ENCODE measurements at places on chromosomes 4 and X. TPM values are rescaled to one million over a fixed set of nuclear protein-coding genes. Genes with fewer than 3 reads are reported as not detected.

GRCh38 chrX:24928114-24928513, 87.7 kb downstream of the ARX start:
- no peak for DNase-seq
- H3K4me3 ChIP-seq: no peak overlapping the region
- H3K4me1 ChIP-seq: peaks cover 3% of the 10 kb centered on the region
- no peak overlapping the region for H3K27ac ChIP-seq
- no peaks in the 10 kb centered on the region for H3K27me3 ChIP-seq

GRCh38 chr4:145938618-145939440, at the start of gene ZNF827:
TSS of gene ZNF827 (minus strand) at chr4:145938823. CDS start at chr4:145938407, 416 bp downstream.
- peak; percentile 78 for DNase-seq
- peak within 1 kb of the TSS; percentile 99 for H3K4me3 ChIP-seq
- peaks cover 6% of the 10 kb centered on the region for H3K27me3 ChIP-seq
- H3K27ac ChIP-seq: peak within 1 kb of the TSS; percentile 93

GRCh38 chr4:149791851-149792250, 23.8 kb downstream of the IQCM start:
- no peak overlapping the region for H3K4me3 ChIP-seq
- no peak for DNase-seq
- H3K27me3 ChIP-seq: no peaks in the 10 kb centered on the region
- H3K36me3 ChIP-seq: no peaks in the 10 kb centered on the region

DNA sequence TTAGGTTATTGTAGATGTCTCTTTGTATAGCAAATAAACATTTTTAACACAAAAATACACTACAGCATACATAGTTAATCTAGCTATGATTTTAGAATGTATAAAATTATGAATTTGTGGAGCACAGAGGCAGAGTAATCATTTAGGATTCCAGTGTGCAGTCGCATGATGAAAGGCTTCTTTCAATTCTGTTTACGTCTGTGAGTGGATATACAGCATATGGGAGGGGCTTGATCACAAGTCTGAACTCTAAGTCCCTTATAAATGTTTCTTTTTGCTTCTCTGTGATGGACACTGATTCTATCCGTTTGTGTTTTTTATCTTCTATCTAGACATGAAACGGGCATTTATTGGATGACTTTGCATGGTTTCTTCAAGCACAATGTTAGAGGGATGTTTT, 1239.6 kb upstream of the AGA start:
- no peak overlapping the region for H3K4me3 ChIP-seq
- H3K4me1 ChIP-seq: no peaks in the 10 kb centered on the region
- no peak overlapping the region for H3K27ac ChIP-seq
- DNase-seq: no peak
- H3K27me3 ChIP-seq: no peaks in the 10 kb centered on the region

DNA sequence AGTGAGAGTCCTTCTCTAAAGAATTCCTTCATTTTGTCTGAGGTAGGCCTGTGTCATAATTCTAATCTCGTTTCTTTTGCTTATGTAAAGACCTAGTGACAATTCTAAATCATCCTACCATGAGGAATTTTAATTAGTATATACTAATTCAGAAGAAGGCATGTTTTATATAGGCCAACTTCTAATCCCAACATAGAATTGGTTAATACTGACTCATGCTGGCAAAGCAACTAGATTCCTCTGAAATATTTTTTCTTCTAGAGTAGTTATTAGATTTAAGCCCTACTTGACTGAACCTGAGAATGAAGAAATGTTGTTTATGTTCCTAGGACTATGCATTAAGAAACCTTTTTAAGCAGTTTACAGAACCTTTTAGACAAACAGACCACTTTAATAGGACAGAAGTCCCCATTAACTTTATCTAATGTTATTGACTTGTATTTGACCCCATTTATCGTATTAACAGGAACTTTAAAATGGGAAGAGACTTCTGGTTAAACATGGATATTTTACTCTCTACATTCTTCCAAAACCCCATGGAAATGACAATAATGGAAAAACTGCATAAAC, 56.1 kb upstream of the EIF1AX start:
- peaks cover 43% of the 10 kb centered on the region for H3K36me3 ChIP-seq
- no peak for DNase-seq
- H3K4me1 ChIP-seq: peaks cover 1% of the 10 kb centered on the region
- H3K27ac ChIP-seq: no peak overlapping the region
- no peak overlapping the region for H3K4me3 ChIP-seq

GRCh38 chrX:53479301-53479700, 45.1 kb upstream of the HSD17B10 start:
- DNase-seq: no peak
- H3K4me3 ChIP-seq: no peak overlapping the region

DNA sequence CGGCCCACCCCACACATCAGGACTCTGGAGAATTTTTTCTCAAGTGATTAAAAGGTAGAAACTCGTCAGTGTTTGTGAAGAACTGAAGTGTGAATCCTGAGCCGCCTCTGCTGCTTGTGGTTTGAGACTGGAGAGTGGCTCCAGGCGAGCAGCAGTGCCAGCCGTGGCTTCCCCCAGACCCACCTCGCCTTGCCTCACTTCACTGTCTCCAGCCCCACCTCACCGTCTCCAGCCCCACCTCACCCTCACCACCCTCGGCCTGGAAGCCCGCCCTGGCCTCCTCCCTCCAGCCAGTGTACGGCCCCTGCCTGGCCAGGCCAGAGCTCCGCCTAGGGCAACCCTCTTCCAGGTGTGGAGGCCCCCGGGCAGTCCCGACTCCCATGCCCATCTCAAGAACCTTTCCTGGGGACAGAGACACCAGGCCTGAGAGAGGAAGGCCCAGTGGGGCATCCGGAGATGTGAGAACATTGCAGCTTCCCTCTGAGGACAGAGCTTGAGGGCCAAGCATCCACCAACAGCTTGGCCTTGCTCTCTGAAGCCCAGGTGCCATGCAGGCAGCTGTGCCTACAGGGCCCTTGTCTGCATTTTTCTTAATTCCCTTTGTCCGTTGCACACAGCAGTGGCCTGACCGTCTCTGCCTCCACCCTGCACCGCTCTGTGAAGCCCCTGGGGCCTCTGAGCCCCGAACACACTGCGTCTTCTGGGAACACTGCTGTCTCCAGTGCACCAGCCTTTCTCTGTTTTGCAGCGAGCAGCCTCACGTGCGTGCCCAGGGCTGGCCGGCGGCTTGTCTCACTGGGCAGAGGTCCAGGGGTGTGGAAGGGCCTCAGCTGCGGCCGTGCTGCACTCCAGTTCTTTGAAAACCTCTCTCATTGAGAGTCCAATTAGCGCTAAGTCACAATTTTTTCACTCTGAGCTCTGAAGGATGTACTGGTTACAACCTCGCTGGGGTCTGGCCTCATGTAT, 13.8 kb downstream of the SH3BP2 start:
- H3K4me1 ChIP-seq: peaks cover 10% of the 10 kb centered on the region
- DNase-seq: no peak
- no peaks in the 10 kb centered on the region for H3K27me3 ChIP-seq
- H3K4me3 ChIP-seq: no peak overlapping the region

DNA sequence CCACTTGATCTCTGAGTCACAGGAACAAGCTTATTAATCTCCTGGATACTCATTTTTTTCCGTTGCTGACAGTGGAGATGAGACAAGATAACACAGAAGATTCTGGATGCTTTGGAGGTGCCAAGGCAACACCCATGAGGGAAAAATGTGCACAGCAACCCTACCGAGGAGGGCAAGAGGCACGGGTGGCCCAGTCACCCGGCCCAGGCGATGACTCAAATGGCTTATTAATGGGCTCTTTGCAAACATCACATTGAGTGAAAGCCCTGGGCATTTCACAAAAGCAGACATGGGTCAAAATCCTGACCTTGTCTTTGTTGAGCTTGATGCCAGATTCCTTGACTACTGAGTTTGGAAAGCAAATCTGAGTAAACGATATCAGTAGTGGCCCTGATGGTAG, 315.1 kb downstream of the STK32B start:
- H3K27ac ChIP-seq: no peak overlapping the region
- H3K4me1 ChIP-seq: no peaks in the 10 kb centered on the region
- no peaks in the 10 kb centered on the region for H3K36me3 ChIP-seq
- DNase-seq: no peak
- H3K27me3 ChIP-seq: no peaks in the 10 kb centered on the region
- no peak overlapping the region for H3K4me3 ChIP-seq

- peak overlapping the region; percentile 71 for H3K27ac ChIP-seq
- H3K36me3 ChIP-seq: peaks cover 2% of the 10 kb centered on the region
- H3K4me1 ChIP-seq: peaks cover 9% of the 10 kb centered on the region
- no peak for DNase-seq
- peaks cover 72% of the 10 kb centered on the region for H3K27me3 ChIP-seq
These were observed 17.8 kb downstream of the NKX6-1 start for GRCh38 chr4:84481077-84481859.

- H3K27me3 ChIP-seq: peaks cover 5% of the 10 kb centered on the region
- no peak overlapping the region for H3K4me3 ChIP-seq
- no peaks in the 10 kb centered on the region for H3K4me1 ChIP-seq
- no peaks in the 10 kb centered on the region for H3K36me3 ChIP-seq
- H3K27ac ChIP-seq: no peak overlapping the region
These were observed 148.3 kb downstream of the BANK1 start for GRCh38 chr4:101938836-101939235.

DNA sequence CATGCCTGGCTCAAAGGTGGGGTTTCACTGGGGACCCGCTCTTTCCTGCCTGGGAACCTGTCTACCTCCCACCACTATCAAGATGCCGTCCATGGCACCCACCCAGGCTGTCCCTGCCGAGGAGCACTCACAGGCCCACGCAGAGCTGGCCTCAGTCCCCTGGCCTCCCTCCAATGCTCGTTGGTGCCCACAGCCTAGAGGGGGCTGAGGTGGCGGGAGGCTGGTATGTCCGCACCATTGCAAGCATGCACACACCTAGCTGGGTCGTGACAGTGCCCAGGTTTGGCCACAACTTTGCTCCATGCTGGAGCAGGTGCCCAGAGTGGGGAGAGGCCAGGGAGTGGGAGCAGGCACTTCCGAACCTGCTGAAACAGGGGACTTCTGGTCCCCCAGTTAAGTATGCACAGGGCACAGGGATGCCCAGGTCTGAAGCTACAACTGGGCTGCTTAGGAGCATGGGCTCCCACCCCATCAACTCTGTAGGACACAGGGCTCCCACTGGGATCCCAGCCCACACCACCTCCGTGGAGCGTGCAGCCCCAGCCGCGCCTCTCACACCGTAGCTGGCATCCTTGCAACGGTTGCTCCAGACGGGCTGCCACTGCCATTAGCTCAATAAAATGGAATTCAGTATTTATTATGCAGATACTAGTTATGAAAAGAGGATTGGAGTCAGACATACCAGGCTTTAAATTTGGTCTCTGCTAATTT, 1376.1 kb upstream of the TENM3 start:
- DNase-seq: no peak
- H3K4me3 ChIP-seq: no peak overlapping the region
- no peaks in the 10 kb centered on the region for H3K4me1 ChIP-seq
- H3K27me3 ChIP-seq: no peaks in the 10 kb centered on the region
- no peaks in the 10 kb centered on the region for H3K36me3 ChIP-seq

- no peak for DNase-seq
- no peaks in the 10 kb centered on the region for H3K36me3 ChIP-seq
- no peaks in the 10 kb centered on the region for H3K4me1 ChIP-seq
- H3K4me3 ChIP-seq: no peak overlapping the region
These were observed 192.7 kb upstream of the LDB2 start for GRCh38 chr4:17091104-17091503.

DNA sequence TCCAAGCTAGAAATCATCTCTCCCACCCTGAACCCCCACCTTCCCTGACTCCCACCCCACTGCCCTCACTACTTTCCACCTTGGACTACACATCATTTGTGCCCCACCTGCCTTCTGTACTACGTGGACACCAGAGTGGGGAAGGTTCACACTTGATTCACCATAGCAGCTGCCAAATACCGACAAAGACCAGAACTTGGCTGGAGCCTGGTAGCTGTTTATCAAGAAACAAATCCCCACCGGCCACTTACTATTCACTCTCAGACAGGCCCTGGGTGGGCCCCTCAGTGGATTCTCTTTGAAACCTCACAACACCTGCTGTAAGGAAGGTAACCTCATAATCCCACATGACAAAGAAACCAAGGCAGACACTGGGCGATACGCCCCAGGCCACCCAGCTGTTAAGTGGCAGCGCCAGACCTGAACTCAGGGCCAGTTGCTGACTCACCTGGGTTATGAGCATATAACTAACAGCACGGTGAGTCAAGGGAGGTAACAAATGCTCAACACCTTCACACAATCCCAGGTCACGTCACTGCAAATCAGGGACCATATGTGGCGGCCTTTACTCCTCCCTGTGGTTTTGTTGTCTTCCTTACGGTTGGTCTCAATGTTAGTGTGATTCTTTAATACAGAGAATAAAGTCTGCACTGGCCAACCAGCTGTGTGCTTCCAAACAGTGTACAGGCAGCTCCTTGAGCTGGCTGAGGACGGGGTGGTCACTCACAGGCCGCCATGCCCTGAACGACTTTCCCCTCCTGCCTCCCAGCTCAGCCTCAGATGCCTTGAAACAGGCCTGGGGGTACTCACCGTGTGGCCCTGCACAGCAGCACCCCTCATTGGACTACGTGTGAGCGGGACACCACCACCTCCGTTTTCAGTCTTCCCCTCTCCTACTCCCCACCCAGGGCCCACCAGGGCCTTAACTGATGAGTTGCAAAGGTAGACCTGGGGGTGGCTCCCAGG, 7.5 kb downstream of the WDR1 start:
- peaks cover 88% of the 10 kb centered on the region for H3K36me3 ChIP-seq
- peak overlapping the region; percentile 36 for H3K4me3 ChIP-seq
- no peaks in the 10 kb centered on the region for H3K27me3 ChIP-seq
- peaks cover 98% of the 10 kb centered on the region for H3K4me1 ChIP-seq
- DNase-seq: no peak

DNA sequence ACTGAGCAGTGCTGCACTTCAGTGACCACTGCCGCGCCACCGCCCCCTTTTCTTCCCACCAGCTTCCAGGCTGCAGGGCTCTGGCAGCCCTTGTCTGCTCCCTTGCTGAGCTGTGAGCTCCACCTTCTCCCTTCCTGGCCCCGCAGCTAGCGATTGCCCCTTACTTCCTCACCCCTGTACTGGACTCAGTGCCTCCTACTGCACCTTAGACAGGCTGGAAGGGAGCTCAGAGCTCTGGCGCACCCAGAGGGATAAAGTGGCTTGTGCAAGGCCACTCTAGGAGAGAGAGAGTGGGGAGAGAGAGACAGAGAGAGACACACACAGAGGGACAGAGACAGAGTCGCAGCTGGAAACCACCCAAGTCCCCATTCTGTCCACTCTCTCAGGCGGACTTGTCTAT, 6.0 kb downstream of the RASL11B start:
- no peak for DNase-seq
- H3K27ac ChIP-seq: no peak overlapping the region
- H3K4me1 ChIP-seq: no peaks in the 10 kb centered on the region
- peaks cover 7% of the 10 kb centered on the region for H3K36me3 ChIP-seq

The NAA11 gene
- total RNA-seq: not detected

The AGA gene
- 26.0 TPM for total RNA-seq

The COMMD8 gene
- total RNA-seq: 19.9 TPM

The CXCL10 gene
- 0.27 TPM for total RNA-seq

The FGFBP1 gene
- total RNA-seq: not detected

The NELFA gene
- 34.7 TPM for total RNA-seq

The SMIM31 gene
- not detected for total RNA-seq

The RRH gene
- 0.22 TPM for total RNA-seq

The FGF13 gene
- total RNA-seq: not detected

The BMX gene
- not detected for total RNA-seq
